ENCODE measurements at places on chromosomes 7 and 10.

DNA sequence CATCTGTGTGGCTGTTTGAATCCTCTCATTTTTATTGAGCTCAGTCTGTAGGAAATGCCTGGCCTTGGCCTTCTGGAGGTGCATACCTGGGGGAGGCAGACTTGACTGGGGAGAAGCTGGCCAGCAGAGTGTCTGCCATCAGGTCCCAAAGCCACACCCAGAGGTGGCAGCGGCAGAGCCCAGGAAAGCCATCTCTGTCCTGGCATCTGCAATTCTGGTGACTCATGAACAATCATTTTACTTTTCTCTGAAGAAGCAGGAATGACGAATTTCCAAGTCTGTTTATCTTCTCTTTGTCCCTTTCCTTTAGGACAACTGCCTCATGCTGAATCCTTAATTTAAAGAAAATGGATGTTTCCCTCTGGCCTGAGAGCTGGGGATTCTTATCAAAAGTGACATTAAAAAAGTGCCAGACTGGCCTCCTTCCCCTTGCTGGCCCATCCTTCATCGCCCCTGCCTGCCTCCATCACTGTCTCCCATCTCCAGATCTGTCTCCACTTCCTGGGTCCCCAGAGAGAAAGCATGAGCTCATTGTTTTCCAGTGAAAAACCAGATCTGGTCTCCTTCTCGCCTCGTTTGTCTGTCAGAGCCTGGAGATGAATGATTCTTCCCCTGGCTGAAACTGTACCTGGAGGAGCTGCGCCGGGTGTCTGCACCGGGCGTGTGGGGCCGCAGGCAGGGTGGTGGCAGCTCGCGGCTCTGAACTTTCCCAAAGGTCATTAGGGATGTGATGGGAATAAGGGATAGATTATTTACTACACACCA lies 124.5 kb downstream of the TMEM178B start:
- DNase-seq = no peak

GRCh38 chr7:112213735-112214134 lies 7.2 kb downstream of the ZNF277 start:
- no peak for DNase-seq

- DNase-seq = no peak
Measured at GRCh38 chr10:95237376-95238170, 43.5 kb downstream of the ACSM6 start.

- DNase-seq = no peak
Measured at GRCh38 chr7:38398725-38399321, 125.4 kb upstream of the TARP start.

DNA sequence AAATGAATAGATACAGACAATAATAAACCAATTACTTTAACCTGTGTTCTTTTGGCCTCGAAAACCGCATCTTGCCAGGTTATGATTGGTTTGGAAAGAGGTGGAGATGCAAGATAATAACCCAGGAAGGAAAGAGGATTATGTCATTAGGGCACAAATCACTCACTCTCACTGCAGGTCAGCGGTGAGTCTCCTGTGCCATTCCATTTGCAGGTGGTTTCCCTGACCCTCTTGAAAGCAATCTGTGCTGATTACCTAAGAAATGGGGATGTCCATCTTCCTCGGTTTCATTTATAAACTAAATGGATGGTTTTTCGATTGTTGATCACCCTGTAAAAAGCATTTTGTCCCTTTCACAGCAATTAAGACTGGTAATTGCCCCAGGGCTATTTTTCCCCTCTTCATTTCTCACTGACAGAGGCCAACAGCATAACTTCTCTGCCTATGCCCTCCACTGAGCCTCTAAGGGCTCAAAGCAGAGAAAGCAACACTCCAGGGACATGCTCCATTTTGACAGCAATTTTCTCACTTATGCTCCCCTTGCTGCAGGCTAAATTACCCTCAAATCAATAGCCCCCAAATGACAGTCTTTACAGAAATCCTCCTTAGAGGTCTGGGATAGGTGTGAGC lies 257.5 kb downstream of the IPMK start:
- no peak for DNase-seq

DNA sequence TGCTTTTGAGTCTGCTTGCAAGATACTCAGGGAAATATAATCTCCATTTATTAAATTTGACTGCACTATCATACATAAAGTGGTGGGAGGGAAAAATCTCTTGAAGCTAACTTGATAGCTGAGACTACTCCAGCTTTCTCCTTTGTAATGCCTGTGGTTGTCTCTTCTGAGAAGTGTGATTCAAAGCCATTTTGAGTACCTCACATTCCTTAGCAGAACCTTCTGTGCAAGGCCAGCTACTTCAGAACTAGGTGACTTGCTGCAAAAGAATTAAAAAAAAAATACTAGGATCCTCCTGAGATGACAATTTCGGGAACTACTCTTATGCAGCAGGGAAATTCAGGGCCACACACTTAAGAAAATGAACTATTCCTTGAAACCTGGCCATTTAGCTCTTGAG lies 294.8 kb downstream of the MDFIC start:
- DNase-seq = no peak

GRCh38 chr10:95388109-95388471 lies 97.3 kb upstream of the PDLIM1 start:
- DNase-seq = no peak

- no peak for DNase-seq
Measured at GRCh38 chr10:30348378-30348776, 701 bp downstream of the MTPAP start.

DNA sequence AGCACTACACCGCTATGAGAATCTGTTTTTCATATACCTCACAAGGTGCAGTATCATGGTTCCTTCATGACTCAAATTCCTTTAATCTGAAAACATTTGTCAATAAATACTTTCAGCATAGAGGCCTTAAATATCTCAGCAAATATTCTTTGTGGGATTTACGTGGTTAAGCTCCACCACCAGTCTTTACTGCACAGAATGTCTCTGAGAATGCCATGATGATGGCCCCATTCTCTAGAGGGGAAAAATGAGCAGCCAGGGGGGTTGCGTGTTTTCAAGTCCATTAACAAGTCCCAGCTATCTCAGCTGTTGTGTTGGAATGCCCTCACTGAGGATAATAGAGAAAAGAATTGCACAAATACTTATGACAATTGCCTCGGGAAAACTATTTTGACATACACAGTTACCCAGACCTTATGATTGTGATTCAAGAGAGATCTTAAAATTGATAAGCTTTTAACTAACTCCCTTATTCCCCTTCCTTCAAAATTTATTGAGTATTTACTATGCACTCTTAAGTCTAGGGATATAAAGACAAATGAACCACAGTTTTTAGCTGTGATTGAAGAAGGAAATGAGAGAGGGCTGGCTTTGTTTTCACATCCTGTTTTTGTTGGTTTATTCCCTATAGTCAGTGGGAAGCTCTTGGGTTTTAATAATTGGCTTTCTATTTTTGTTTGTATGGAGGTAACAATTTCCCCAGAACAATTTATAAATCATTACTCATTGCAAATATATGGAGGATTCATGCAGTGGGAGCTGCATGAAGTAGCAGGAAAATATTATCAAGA lies 176.5 kb upstream of the VWC2 start:
- no peak for DNase-seq

- DNase-seq = no peak
Measured at GRCh38 chr10:80501913-80502521, 35.7 kb upstream of the SH2D4B start.

DNA sequence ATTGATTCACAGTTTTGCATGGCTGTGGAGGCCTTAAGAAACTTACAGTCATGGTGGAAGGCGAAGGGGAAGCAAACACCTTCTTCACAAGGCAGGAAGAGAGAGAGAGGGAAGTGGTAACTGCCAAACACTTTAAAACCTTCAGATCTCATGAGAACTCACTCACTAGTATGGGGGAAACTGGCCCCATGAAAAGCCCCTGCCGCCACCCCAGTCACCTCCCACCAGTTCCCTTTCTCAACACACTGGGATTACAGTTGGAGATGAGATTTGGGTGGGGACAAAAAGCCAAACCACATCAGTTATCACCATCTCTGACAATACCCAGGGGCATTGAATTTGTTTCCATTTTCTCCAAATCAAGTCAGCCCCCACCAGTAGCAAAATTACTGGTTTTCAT lies 740.4 kb downstream of the GATA3 start:
- DNase-seq = no peak

GRCh38 chr7:92641921-92642511 lies 51.8 kb upstream of the FAM133B start:
- DNase-seq = no peak

Measured in RWPE2 (cell line).